HFFc6 (cell line): ENCODE measurements at places on chromosomes 2 and 18.

DNA sequence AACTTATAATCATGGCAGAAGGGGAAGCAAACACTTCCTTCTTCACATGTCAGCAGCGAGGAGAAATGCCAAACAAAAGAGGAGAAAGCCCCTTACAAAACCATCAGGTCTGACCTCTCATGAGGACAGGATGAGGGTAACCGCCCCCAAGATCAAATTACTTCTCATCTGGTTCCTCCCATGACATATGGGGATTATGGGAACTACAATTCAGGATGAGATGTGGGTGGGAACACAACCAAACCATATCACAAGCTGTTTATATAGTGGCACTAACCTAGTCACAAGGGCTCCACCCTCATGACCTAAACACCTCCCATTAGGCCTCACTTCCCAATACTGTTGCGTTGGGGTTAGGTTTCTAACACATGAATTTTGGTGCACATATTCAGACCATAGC, 110.0 kb downstream of the OSBPL6 start:
- H3K4me3 ChIP-seq: no peak overlapping the region
- no peaks in the 10 kb centered on the region for H3K36me3 ChIP-seq
- H3K27me3 ChIP-seq: no peaks in the 10 kb centered on the region; the same call in 1 of the 2 replicates
- no peak for DNase-seq

DNA sequence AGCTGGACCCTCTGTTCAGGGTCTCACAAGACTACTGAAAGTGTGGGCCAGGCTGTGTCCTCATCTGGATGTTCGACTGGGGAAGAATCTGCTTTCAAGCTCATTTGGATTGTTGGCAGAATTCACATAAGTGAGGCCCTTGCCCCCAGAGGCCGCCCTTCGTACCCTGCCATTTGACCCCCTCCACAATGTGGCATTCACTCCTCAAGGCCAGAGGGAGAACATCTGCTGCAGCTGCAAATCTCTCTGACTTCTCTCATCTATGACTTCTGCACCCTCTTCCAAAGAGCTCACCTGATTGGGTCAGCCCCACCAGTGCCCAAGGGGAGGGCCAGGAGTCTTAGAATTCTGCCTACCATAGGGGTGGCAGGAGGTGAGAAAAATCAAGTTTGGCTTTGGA, 3.9 kb upstream of the CNDP2 start:
- DNase-seq: no peak
- no peak overlapping the region for H3K4me3 ChIP-seq
- peaks cover 33% of the 10 kb centered on the region for H3K27me3 ChIP-seq
- H3K36me3 ChIP-seq: no peaks in the 10 kb centered on the region
- H3K27ac ChIP-seq: no peak overlapping the region
- peaks cover 12% of the 10 kb centered on the region for H3K4me1 ChIP-seq

GRCh38 chr2:158586491-158586890, 129.7 kb downstream of the PKP4 start:
- no peaks in the 10 kb centered on the region for H3K27me3 ChIP-seq
- peak; percentile 83 for DNase-seq
- peaks cover 13% of the 10 kb centered on the region for H3K36me3 ChIP-seq

- peaks cover 49% of the 10 kb centered on the region for H3K4me1 ChIP-seq
- peak overlapping the region; percentile 90 for H3K27ac ChIP-seq
- peaks cover 6% of the 10 kb centered on the region for H3K36me3 ChIP-seq
Observed at GRCh38 chr2:223598994-223599639, 3.0 kb downstream of the SCG2 start.

- no peak for DNase-seq
- no peak overlapping the region for H3K4me3 ChIP-seq
- peaks cover 4% of the 10 kb centered on the region for H3K27me3 ChIP-seq
- no peak overlapping the region for H3K27ac ChIP-seq
Observed at GRCh38 chr18:10896851-10897250, 252.5 kb downstream of the PIEZO2 start.

GRCh38 chr18:55419947-55420664, 167.9 kb downstream of the TCF4 start:
- no peaks in the 10 kb centered on the region for H3K36me3 ChIP-seq
- peak overlapping the region; percentile 75 for H3K27ac ChIP-seq
- H3K4me1 ChIP-seq: peaks cover 96% of the 10 kb centered on the region

- H3K27me3 ChIP-seq: no peaks in the 10 kb centered on the region; the same call in 1 of the 2 replicates
- H3K27ac ChIP-seq: no peak overlapping the region
- peaks cover 34% of the 10 kb centered on the region for H3K4me1 ChIP-seq
- no peak for DNase-seq
Observed at GRCh38 chr2:195367809-195368208, 289.2 kb upstream of the SLC39A10 start.

DNA sequence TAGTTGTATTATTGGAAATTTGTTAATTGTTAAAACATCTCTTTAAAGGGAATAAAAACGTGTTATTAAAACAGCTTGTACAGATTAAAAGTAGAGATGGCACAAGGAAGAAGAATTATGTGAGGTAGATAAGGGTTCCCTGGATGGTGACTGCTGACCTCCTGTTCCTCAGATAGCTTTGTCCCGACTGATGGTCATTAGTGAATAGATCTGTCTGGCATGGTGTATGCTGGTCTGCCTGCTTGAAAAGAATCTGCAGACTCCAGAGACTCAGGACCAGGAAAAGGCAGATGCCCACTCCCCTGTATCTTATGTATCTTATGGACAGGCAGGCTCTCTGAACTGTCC, 5.6 kb upstream of the FARP2 start:
- peak overlapping the region; percentile 10; the same call in 1 of the 2 replicates for H3K27ac ChIP-seq
- no peaks in the 10 kb centered on the region; the same call in 1 of the 2 replicates for H3K27me3 ChIP-seq
- H3K36me3 ChIP-seq: peaks cover 33% of the 10 kb centered on the region

GRCh38 chr18:32321826-32322225, 132.0 kb downstream of the MEP1B start:
- H3K27me3 ChIP-seq: no peaks in the 10 kb centered on the region; the same call in none of the 2 replicates
- no peak overlapping the region for H3K27ac ChIP-seq
- no peaks in the 10 kb centered on the region for H3K36me3 ChIP-seq
- no peak for DNase-seq
- H3K4me3 ChIP-seq: no peak overlapping the region
- H3K4me1 ChIP-seq: peaks cover 4% of the 10 kb centered on the region; the same call in 1 of the 2 replicates

DNA sequence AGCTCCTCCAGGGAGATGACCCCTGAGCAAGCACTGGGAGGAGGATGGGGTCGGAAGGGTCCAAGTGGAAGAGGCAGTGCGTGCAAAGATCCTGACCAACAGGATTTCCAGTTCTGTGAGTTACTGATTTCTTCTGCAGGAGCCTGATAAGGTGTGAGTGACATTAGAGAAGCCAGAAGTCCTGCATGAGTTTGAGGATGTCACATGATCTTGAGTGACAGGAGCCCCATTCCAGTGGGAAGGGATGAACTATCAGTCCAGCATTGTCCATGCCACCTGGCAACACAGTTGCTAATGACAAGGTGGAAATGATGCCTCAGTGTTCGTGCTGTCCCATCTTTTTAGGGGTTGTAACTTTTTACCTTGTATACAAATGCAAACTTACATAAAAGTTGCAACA, 285.1 kb upstream of the HDAC4 start:
- H3K4me1 ChIP-seq: no peaks in the 10 kb centered on the region

- no peak overlapping the region for H3K27ac ChIP-seq
- no peaks in the 10 kb centered on the region for H3K36me3 ChIP-seq
- peak; percentile 6 for DNase-seq
- peaks cover 2% of the 10 kb centered on the region; the same call in 1 of the 2 replicates for H3K27me3 ChIP-seq
- H3K4me3 ChIP-seq: no peak overlapping the region
Observed at GRCh38 chr2:177692042-177692782, 299.6 kb downstream of the AGPS start.

DNA sequence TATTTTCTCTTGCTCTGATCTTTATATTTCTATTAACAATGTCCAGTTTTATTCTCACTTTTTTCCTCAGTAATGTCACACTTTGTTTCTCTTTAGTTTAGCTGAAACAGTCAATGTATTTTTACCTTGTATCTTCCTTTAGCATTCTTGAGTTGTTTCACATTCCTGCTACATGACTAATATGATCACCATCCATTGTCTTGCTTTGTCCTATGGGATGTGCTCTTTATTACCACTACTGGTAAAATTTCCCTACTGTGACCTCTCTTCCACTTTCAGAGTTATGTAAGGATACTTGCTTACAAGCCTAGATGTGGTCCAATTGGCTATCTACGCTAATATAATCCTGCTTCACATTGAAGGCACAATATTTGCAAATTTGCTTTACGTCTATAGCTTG, 457.9 kb downstream of the PIK3C3 start:
- H3K4me3 ChIP-seq: no peak overlapping the region
- H3K27me3 ChIP-seq: no peaks in the 10 kb centered on the region
- H3K36me3 ChIP-seq: no peaks in the 10 kb centered on the region

DNA sequence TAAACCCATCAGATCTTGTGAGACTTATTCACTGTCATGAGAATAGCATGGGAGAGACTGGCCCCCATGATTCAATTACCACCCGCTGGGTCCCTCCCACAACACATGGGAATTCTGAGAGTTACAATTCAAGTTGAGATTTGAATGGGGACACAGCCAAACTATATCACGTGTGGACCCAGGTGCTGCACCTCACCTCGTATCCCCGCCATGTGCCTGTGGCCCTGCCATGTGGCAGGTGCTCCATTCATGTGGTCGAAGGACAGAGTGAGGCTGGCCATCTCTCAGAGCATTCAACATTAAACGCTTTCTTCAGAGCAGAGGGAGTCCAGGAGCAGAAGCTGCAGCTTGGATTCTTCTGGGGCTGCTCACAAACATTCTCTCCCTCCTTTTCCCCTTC, 32.3 kb downstream of the MROH2A start:
- H3K27ac ChIP-seq: no peak overlapping the region
- H3K27me3 ChIP-seq: peaks cover 5% of the 10 kb centered on the region
- H3K36me3 ChIP-seq: no peaks in the 10 kb centered on the region
- no peak for DNase-seq

DNA sequence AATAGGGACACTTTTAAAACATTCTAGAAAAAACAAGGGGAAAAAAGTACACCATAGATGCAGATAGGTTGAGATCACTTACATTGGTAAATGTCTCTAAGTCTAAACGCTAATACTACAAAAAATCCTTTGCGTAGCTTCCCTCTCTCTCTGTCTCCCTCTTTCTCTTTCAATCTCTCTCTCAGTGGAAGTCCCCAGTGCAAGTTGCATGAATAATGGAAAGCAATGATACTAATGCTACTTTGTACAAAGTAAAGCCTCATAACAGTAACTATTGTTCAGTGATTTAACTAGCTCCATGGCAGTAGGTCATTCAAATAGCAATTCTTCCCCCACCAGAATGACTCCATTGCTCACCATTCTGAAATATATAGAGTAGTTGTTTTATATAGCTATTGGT, 12.8 kb downstream of the MEIS1 start:
- peaks cover 70% of the 10 kb centered on the region for H3K4me1 ChIP-seq
- no peak for DNase-seq
- peak overlapping the region; percentile 96 for H3K4me3 ChIP-seq
- H3K36me3 ChIP-seq: peaks cover 50% of the 10 kb centered on the region
- peak overlapping the region; percentile 96 for H3K27ac ChIP-seq
- H3K27me3 ChIP-seq: peaks cover 6% of the 10 kb centered on the region

GRCh38 chr2:191631754-191632153, 46.2 kb upstream of the NABP1 start:
- peaks cover 4% of the 10 kb centered on the region; the same call in 1 of the 2 replicates for H3K36me3 ChIP-seq
- peaks cover 91% of the 10 kb centered on the region for H3K4me1 ChIP-seq
- H3K27ac ChIP-seq: no peak overlapping the region
- no peak overlapping the region for H3K4me3 ChIP-seq
- DNase-seq: peak; percentile 64

DNA sequence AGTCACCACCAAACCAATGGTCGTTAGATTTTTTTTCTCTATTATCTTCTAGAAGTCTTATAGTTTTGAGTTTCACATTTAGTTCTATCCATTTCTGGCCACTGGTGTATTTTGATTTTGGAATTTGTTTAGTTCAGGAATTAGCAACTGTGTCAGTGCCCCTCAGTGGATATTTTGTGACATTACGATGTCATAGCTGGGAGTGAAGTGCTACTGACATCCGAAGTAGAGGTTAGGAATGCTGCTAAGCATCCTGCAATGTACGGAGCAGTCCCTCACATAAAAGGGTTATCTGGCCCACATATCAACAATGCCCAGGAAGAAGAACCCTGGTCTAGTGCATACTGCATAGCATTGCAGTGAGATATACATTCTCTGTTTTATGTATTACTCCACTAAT, 157.4 kb upstream of the RGPD4 start:
- no peak overlapping the region for H3K27ac ChIP-seq
- H3K36me3 ChIP-seq: no peaks in the 10 kb centered on the region; the same call in 1 of the 2 replicates
- H3K4me1 ChIP-seq: peaks cover 5% of the 10 kb centered on the region
- H3K27me3 ChIP-seq: no peaks in the 10 kb centered on the region; the same call in 1 of the 2 replicates
- peak overlapping the region; percentile 13; the same call in 1 of the 2 replicates for H3K4me3 ChIP-seq
- DNase-seq: peak; percentile 33

GRCh38 chr2:209974576-209974975, 27.9 kb upstream of the RPE start:
- H3K27me3 ChIP-seq: peaks cover 1% of the 10 kb centered on the region; the same call in 1 of the 2 replicates
- H3K27ac ChIP-seq: no peak overlapping the region
- H3K4me3 ChIP-seq: no peak overlapping the region
- no peaks in the 10 kb centered on the region for H3K4me1 ChIP-seq
- no peaks in the 10 kb centered on the region for H3K36me3 ChIP-seq
